ENCODE measurements at places on chromosomes 13 and 19. TPM values are rescaled to one million over a fixed set of nuclear protein-coding genes. Genes with fewer than 3 reads are reported as not detected.

- peak overlapping the region; percentile 32 for H3K4me3 ChIP-seq
- DNase-seq = no peak
- H3K36me3 ChIP-seq = no peaks in the 10 kb centered on the region
- peaks cover 5% of the 10 kb centered on the region for H3K27me3 ChIP-seq
- H3K27ac ChIP-seq = no peak overlapping the region
These were observed 59.5 kb upstream of the ADGRL1 start for GRCh38 chr19:14265290-14266036.

DNA sequence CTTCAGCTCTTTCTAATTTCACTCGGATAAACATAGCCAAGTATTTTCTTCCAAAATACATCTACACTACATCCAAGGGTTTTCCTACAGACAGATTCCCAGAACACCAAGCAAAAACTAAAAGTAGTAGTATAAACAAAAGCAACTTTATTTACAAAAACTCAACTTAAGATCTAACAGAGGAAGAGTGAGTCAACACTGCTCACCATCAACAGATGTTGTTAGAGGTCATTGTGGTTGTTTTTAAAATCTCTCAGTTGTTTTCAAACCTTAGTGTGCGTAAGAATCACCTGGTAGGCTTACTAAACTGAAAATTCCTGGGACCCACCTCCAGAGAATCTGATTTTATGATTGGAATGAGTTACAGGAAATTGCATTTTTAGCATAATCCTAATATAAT lies 631.7 kb upstream of the SGCG start:
- no peaks in the 10 kb centered on the region for H3K36me3 ChIP-seq
- H3K27me3 ChIP-seq = peaks cover 4% of the 10 kb centered on the region
- no peak overlapping the region for H3K27ac ChIP-seq
- no peak for DNase-seq
- no peaks in the 10 kb centered on the region for H3K4me1 ChIP-seq

GRCh38 chr19:54125713-54126112 lies 10.2 kb downstream of the PRPF31 start:
- no peak for DNase-seq
- H3K4me1 ChIP-seq = no peaks in the 10 kb centered on the region
- no peak overlapping the region for H3K4me3 ChIP-seq
- no peak overlapping the region for H3K27ac ChIP-seq
- no peaks in the 10 kb centered on the region for H3K27me3 ChIP-seq

The CYP4F11 gene
- 0.66 TPM for total RNA-seq

DNA sequence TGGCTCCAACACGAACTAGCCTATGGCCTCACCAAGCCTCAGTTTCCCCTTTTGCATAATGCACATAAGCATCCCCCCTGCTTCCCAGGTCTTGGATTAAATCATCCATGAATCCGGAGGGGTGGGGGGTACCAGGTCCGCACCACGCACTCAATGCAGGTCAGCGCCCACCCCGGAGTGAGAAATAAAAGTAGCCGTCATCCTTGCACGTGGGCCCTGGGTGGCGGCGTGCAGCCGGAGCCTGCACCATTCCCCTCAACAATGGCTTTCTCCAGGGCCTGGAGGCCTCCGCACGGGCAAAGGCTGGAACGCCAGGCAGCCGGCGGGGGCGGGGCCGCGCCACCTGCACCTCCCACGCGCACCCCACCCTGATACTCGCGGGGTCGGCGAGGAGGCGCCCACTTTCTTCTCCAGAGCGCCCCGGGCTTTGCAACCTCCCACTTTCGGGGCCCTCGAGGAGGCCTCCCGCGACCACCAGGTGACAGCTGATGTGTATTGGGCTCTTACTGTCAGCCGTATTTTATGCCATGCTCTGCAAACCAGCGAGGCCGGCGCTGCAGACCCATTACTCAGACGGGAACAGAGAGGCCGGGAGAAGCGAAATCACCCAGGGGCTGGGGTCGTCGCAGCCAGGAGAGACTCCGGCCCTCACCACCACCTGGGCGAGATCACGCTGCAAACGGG lies 767 bp upstream of the GADD45B start:
- peaks cover 43% of the 10 kb centered on the region for H3K4me1 ChIP-seq
- H3K27ac ChIP-seq = peak overlapping the region; percentile 90
- DNase-seq = no peak
- H3K27me3 ChIP-seq = no peaks in the 10 kb centered on the region
- H3K36me3 ChIP-seq = peaks cover 14% of the 10 kb centered on the region

Measured in esophagus muscularis mucosa (tissue), 4 donors.